GM12865 (cell line): ENCODE measurements at places on chromosomes 4 and X.

- DNase-seq = no peak
Measured at GRCh38 chr4:8045909-8046308, 106.2 kb upstream of the AFAP1 start.

DNA sequence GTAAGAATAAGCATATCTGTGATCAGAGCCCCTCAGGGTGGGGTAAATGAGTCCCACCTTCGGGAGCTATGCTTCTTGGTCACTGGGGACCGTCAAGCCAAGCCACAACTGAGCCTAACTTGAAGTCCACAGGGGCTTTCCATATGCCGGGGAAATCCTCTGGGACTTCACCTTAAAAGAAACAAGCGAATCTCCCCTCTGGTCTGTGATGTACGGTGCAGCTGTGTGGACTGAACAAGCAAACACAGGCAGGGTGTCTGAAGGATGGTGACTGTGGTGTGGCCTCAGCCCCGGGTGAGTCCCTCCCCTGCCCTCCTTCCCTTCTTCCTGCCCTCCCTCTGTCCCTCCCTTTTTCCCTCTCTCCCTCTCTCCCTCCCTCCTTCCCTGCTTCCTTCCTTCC is 29.7 kb upstream of the PPP2R2C start:
- DNase-seq = peak; percentile 44

- no peak for DNase-seq
Measured at GRCh38 chrX:51053741-51054140, 143.2 kb downstream of the BMP15 start.

GRCh38 chrX:327660-328126 is 9.1 kb upstream of the GTPBP6 start:
- DNase-seq = no peak

DNA sequence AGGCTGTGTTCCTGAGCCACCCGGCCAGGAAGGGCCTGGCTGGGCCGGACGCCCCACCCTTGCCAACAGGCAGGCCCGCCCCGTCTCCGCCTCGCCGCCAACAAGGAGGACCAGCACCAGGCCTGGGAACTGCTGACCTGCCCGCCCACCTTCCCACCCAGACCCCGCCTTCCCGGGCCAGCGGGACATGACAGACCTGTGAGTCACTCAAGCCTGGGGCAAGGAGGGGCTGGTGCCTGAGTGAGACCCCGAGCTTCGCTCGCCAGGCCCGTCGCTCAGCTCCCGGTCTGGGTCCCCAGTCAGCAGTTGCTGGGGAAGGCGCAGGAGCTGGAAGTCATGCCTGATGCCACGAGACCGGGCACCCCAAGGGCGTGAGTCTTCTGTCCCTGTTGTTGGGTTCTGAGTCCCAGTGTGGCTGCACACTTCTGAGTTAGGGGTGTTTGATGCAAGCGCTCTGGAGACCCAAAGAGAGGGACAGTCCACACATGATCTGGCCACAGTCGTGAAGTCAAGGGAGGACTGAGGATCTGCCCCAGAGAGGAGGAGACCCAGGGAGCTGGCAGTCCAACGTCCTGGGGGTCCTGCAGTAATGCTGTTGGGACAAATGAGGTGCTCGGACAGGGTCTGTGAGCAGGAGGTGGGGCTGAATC is at the start of gene DNASE1L1:
TSS of gene DNASE1L1 (minus strand) at position 33 of the 650 bp plus-strand sequence. CDS start 3,686 bp downstream, outside the sequence.
- peak; percentile 80 for DNase-seq

GRCh38 chrX:920234-920799 is 289.7 kb downstream of the SHOX start:
- DNase-seq = no peak

- no peak for DNase-seq
Measured at GRCh38 chr4:172356016-172356415, 542.8 kb downstream of the GALNTL6 start.

- no peak for DNase-seq
Measured at GRCh38 chrX:39427906-39428305, 626.6 kb downstream of the MID1IP1 start.

DNA sequence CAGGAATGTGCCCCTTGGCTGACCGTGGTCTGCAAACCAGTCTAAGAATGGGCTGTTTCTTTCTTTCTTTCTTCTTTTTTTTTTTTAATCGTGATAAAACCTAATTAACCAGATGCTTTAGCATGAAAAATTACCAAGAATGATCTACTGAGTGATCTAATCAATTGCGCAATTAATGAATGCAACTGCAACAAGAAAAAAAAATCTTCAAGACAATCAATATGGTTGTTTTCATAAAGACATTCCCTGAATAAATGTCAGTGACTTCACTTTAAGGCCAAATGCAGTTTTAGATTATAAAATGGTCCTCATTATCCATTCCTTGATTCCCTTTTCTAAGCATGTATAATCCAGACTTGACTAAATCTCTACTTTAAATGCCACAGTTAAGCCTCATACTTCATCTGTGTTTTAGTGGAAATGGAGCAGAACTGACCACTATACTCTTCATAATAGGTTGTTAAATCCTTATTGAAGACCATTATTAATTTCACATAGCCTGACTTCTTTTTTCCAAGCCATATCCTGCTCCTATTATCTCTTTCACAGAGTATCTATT is 51.6 kb upstream of the SETD7 start:
- no peak for DNase-seq

DNA sequence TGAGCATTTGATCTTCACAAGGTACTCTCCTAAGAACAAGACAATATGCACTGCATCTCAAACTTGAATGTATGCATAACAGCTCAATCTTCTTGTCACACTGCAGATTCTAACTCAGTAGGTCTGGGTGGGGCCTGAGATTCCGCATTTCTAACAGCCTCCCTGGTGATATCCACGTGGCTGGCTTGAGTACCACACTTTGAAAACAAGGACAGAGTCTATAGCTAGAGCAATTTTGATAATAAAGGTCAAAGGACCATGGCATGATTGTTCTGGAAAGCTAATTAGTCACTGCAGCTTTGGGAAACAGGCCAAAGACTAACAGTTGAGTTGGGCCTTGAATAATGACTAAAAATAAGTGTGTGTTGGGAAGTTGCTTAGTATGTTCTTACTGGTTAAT is 213.3 kb downstream of the GBA3 start:
- DNase-seq = no peak

DNA sequence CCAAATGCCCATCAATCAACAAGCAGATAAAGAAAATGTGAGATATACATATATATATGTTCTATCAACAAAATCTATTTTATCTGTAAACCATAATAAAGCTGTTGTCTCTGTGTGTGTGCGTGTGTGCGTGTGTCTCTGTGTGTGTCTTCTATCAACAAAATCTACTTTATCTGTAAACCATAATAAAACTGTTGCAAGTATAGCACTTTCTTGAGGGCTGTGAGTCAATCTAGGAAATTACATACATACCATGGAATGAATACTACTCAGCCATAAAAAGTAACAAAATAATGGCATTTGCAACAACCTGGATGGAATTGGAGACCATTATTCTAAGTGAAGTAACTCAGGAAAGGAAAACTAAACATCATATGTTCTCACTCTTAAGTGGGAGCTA is 12.5 kb upstream of the PLK4 start:
- DNase-seq = no peak

DNA sequence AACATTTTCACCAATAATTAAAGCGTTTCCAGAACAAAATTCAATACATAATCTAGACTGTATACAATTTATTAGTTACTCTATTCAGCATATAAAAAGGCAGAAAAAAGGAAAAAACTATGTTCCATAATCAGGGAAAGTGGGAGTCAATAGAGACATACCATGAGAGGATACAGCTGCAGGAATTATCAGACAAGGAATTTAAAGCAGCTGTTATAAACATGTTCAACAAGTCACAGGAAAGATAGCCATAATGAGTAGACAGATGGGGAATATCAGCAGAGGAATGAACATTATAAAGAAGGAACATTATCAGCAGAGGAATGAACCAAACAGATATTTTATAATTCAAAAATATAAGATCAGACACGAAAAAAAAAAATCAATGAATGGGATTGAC is 500.6 kb upstream of the RPS6KA3 start:
- DNase-seq = no peak

DNA sequence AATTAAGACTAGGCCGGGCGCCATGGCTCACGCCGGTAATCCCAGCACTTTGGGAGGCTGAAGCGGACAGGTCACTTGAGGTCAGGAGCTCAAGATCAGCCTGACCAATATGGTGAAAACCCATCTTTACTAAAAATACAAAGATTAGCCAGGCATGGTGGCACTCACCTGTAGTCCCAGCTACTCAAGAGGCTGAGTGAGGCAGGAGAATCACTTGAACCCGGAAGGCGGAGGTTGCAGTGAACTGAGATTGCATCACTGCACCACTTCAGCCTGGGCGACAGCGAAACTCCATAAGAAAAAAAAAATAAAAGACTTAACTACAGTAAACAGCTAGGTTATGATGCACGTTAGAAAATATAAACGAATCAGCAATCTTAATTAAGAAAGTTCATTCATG is 216.0 kb upstream of the TEX13C start:
- DNase-seq = no peak

DNA sequence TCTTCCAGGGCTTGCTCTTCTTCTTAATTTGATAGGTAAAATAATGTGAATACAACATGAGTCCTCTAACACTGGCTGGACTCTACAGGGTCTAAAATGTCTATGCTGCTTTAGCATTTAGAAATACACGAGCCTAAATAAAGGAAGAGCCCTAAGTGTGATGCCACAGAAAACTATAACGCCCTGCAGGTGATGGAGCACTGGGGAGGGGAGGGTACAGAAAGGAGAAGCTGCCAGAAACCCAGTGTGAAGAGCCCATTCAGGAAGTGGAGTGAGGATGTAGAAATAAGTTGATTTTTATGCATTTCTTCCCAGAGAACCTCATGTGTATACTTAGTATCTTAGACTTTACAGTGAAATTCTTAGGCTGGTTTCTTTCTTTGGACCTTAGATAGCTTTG is 83.4 kb downstream of the TNIP2 start:
- no peak for DNase-seq

- DNase-seq = no peak
Measured at GRCh38 chr4:3360777-3361176, 68.0 kb downstream of the RGS12 start.

DNA sequence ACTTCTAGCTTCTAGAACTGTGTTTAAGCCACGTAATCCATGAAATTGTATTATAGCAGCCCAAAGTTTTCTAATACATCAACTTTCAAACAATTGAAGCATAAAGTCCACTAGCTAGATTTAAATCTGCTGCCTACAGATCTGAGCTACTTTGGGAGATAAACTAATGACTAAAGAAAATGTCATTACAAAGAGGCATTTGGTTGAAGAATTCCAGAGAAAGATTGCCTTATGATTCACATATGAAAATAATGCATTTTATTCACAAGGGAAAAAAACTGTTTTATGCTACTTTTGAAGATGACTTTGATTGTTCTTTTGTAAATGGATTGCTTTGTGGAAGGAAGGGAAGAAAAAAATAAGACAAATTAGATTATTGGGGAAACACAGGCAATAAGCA is 124.1 kb upstream of the SLIT2 start:
- no peak for DNase-seq

GRCh38 chrX:39654183-39654925 is 443.4 kb downstream of the BCOR start:
- DNase-seq = no peak

- DNase-seq = no peak
Measured at GRCh38 chr4:26152056-26152455, 168.8 kb upstream of the RBPJ start.

DNA sequence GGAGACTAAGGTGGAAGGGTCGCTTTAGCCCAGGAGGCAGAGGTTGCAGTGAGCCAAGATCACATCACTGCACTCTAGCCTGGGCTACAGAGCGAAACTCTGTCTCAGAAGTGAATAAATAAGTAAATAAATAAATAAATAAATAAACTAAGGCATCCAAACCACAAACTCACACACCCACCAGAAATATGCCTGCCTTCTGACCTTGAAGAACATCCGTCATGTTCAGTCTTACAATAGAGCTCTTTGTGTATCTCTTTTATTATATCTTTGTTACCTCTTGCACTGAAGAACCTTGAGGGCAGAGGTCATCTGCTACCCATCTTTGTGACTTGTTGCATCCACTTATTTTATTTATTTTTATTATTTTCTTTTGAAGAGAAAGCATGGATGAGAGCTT is 71.6 kb downstream of the PRRG1 start:
- DNase-seq = no peak

- no peak for DNase-seq
Measured at GRCh38 chr4:10082459-10083272, 33.9 kb downstream of the WDR1 start.

DNA sequence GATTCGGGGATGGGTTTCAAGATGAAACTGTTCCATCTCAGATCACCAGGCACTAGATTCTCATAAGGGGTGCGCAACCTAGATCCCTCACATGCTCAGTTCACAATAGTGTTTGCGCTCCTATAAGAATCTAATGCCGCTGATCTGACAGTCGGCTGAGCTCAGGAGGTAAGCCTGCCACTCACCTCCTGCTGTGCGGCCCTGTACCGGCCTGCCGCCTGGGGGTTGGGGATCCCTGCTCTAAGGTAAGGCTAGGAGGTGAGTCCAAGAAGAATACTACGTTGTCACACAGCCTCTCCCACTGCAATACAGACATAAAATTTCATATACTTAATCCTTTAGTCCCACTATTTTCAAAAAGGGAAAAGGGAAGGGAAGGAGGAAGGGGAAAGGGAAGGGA is 213.4 kb upstream of the HCCS start:
- no peak for DNase-seq

- no peak for DNase-seq
Measured at GRCh38 chr4:82481506-82481840, 51.1 kb downstream of the ENOPH1 start.

- no peak for DNase-seq
Measured at GRCh38 chr4:40423735-40424134, 88.6 kb downstream of the CHRNA9 start.

GRCh38 chrX:77749695-77750094 is 36.3 kb downstream of the ATRX start:
- DNase-seq = no peak

GRCh38 chrX:72062916-72063315 is 68.8 kb downstream of the RTL5 start:
- DNase-seq = no peak

DNA sequence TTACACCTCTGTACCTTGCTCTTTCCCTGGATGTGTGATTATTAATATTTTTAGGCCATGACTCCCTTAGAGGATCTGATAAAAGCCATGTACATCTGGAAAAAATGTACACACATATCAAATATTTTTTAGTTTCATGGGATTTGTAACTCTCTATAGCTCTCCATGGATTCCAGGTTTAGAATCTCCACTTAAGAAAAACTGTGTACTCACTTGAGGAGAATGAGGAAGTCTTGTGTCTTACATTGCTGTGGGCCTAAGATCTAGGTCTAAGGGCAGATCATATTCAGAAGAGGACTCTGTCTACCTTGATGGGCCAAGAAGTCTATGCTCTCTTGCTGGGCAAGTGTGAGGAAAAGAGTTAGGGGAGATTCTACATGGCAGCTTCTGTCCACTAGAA is 98.0 kb downstream of the RRAGB start:
- DNase-seq = no peak
